NCI-H1436 treated with DMSO at 0.1 percent for 48 hours (cell line): ENCODE measurements at places on chromosomes 3 and 15.

DNA sequence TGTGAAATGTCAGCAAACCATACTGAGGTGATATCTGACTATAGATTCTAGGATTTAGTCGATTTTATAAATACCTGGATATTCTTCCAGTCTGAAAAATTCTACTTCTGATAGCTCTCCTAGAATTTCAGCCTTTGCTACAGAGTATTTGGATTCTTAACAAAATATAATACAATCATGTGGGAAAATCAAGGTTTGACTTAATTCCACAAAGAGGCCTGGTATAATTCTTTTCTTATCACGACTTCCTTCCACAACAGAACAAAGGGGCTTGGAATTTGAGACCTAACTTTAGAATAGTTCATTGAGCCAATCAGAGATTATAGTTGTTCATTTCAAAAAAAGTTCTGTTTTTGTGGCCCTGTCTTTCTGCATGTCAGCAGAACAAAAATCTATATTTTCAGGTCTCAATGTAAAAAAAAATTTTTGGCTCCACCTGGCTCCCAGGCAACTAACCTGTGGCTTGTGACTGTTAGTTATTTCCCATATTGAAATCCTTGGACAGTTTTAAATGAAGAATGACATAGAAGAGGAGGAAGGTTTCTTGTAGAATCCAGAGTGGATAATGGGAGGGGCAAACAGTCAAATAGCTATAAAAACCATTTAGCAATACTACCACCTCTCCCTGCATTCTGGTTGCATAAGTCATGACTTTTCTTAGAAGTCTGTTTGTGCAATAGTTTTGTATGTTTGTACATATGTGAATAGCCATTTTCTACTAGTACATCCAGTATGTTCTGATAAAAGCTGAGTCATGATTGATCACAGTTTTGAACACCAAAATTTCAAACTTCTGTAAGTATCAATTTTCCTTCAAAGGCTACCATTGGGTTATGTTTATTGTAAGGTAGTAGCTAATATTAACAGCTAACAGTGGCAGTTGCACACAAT, 4.0 kb downstream of the TM4SF1 start:
- no peak for DNase-seq

DNA sequence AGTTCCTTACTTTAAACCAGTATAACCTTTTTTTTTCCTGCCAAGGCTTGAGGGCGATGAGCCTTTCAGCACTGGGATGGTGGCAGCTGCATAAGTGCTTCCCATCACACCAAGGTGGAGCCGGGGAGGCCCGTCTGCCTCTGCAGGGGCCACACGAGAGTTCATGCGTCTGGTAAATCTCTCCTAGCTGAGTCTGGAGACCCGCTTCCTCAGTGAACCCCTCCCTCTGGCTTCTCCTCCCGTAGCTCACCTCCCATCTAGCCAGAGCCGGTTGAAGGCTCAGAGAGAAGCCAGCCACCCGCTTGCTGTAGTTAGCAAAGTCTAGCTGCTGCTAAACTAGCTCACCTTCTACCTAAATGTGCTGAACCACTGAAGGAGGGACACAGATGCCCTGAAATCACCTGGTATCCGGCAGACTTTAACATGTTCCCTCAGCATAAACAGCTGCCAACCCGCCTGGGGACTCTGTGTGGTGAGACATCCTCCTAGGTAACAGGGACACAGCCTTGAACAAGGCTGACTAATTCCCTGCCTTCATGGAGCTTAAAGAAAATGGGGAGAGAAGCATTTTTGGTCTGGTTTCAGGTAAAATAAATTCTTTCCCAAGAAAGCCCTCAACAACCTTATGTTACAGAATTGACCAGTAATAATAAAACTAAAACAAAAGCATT, 42.9 kb downstream of the RLBP1 start:
- DNase-seq: no peak

GRCh38 chr3:71541313-71541712, 42.2 kb downstream of the FOXP1 start:
- DNase-seq: no peak

GRCh38 chr3:176663387-176663786, 533.9 kb downstream of the TBL1XR1 start:
- no peak for DNase-seq

DNA sequence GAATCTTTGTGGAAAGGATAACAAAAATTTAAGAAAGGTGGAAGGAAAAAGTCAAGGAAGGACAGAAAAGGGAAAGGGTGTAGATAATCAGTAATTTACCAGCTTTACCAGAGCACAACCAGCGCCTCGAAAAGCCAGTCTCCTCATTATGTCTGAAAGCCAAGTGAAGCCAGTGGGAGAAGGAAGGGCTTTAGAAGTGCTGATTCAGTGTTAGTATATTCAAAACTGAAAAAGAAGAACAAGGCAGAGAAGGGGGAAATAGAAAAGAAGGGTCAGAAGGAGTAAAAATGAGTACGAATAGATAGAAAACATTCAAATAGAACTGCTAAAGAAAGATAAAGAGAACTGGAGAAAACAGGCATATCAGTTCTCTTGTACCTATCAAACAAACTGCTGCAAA, 4.1 kb downstream of the PBRM1 start:
- DNase-seq: no peak

GRCh38 chr3:159945930-159946329, 42.7 kb upstream of the IL12A start:
- no peak for DNase-seq
